ENCODE measurements at places on chromosomes 7 and 10. TPM values are rescaled to one million over a fixed set of nuclear protein-coding genes. Genes with fewer than 3 reads are reported as not detected.

- no peak for DNase-seq
Observed at GRCh38 chr10:3068968-3069737, 1.8 kb downstream of the PFKP start.

Gene UMAD1
- total RNA-seq = 16.4 TPM

DNA sequence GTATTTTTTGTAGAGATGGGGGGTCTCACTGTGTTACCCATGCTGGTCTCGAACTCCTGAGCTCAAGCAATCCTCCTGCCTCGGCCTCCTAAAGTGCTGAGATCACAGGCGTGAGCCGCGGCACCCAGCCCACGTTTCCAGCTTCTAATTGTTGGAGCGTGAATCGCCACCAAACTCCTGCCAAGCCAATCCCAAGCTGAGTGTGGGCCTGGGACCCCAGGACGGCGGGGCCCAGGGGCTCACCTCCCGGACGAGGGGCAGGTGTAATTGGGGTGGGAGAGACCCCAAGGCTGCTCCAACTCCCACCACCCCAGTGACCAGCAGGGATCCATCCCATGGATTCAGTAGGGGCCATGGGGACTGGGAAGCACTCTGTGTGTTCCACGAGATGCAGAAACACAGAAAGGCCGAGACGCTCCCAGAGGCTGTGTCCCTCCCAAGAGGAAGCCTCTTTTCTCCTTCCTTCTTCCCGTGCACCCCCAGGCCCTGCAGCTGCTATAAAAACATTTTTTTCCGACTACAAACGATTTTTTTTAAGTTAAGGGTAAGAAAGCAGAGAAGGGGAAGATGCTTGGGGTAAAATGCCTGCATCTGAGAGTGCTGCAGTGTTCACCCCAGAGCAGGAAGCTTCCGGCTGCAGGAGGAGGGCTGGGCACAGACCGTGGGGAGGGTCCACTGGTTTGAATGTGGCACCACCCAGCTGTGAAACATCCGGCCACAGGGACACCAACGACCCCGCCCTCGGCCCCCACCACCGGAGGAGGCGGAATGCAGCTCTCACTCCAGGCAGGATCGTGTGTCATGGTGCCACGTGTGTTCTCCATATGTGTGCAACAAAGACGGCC, 76.5 kb downstream of the MICALL2 start:
- no peak for DNase-seq

DNA sequence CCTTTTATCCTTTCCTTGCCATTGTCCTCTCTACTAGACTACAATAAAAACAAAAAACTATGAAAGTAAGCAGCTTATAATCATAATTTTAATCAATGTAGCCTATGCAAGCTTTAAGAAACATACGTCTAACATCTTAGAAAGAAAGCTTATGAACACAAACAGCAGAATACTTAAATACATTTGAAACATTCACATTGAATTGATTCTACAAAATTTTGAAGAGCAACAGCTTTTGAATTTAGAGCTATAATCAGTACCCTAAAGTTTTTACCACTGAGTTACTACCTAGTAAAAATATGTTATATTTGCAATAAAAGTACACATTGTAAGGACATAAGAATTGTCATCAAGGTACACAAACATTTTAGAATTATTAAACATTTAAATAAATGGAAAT, 7.2 kb downstream of the MEOX2 start:
- no peak for DNase-seq

GRCh38 chr10:64486149-64486548, 964.9 kb downstream of the REEP3 start:
- no peak for DNase-seq

DNA sequence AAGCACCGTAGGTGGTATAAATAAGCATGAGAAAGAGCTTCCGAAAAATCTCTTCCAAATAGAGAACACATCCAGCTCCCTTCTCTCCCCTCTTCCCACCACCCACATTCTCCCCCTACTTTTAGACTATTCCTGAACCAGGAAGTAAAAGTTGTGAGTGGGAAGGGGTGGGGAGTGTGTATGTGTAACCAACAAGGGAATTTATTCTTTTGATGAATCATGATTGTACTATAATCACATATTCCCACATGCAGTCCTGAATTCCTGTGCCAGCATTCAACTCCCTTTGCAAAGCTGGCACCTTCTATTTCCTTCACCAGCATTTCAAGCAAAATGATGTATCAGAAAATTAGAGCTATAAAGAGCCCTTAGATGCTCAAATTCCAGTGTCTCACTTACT, 230.6 kb upstream of the CHRM2 start:
- no peak for DNase-seq

Measured in left ventricle myocardium inferior (tissue), 1 donor.